ENCODE measurements at places on chromosomes 7 and 10.

DNA sequence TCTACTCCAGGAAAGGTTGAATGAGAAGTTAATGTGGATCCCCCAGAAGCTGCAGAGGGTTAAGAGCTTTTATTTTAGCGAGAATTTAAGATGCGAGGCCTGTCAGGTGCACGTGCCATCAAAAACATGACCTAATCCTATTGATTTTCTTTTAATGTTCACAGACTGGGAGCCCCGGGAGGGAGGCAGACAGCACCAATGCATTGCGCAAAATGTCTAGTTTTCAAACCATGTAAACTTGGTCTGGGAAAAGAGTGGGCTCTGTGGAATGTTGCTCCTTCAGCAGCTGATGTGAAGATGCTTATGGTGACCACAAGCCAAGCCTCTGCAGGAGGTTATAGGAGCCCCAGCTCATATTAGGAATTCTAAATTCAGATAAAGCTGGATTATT is 172.0 kb upstream of the ITGB1 start:
- no peak for DNase-seq

DNA sequence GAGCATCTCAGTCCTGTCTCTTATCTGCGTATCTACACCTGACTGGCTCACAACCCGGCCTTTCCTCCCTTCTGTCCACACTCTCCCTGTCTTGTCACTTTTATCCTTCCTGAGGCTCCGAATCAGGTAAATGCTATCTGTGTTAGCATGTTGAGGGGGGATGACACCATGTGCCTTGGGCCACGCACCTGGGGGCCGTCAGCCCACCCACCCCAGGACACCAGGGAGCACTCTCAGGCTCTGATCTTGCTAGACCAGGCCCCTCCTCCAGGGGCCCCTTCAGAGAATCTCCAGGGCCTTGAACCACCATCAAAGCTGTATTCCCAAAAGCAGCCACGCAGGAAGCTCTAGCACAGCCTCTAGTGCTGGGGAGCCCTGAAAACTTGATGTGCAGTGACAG is 278.7 kb upstream of the SHH start:
- DNase-seq, result no peak

DNA sequence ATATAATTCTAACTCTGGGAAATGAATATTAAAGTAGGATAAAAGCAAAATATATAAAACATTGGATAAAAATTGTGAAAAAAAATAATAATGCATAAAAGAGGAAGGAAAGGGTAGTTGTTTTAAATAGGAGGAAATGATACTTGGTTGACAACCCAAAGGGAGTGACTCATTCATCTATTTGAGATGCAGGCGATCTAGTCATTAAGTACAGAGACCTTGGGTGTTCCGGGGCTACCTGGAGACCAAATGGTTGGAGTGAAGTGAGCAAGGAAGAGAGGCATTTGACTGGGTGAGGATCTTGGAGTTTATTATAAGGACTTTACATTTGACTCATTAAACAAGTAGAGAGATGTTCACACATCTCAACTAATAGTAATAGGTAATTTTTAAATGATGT is 111.0 kb downstream of the LRRTM3 start:
- no peak for DNase-seq

DNA sequence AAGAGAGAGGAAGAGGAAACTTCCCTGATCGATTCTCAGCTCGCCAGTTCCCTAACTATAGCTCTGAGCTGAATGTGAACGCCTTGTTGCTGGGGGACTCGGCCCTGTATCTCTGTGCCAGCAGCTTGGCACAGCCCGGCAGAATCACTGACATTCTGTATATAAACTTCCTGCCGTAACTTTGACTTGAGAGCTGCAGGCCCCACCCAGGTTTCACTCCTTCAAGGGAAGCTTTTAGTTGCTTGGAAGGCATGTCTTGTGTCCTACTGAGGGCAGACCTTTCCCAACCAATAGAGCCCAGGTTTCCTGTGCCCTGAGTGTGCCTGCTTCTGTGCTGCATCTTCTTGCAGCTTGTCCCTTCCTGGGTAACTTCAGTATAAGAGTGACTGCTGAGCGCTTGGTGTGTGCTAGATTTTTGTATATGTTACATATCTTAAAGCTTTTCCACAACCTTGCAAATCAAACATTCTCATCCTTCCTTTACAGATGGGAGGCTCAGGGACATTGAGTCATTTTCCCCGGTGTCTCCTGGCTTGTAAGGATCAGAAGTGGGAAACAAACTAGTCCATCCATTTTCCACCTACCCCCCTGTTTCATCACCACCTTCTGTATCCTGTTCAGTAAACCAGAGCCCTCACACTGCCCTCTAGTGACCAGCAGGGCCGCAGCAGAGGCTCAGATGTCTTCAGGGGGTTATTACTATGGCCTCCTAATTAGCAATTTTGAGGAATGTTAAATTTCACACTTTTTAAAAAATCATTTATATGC is 225.2 kb upstream of the PRSS58 start:
- no peak for DNase-seq

- DNase-seq, result no peak
Measured at GRCh38 chr10:132210766-132211165, 24.0 kb downstream of the DPYSL4 start.

DNA sequence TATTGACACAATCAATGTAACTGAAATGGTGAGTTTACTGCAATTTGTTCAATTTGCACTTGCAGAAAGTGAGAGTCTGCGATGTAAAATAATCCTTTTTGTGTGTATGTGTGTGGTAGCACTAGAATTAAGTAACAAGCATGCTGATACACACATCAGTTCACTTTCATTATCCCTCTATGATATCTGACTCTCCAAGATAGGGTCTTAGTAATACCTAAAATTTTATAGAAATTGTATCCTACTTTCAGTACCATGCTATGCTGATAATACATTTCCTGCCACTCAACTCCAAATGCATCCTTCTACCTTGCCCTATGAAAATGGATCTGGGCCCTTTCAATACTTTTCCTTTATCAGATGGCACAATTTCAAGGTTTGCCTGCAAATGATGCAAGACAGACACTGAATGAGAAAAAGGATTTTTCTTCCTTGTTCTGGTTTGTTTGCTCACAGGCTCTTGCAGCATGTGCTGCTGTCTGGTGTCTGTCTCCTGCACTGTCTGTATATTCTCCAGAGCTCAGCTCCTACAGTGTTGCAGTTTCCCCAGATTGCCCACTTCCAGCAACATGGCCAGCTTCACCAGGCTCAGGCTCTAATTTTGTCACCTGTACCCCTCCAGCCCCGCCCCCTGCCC is 297.9 kb upstream of the HGF start:
- no peak for DNase-seq

- DNase-seq, result no peak
Measured at GRCh38 chr7:131231381-131232220, 96.1 kb upstream of the MKLN1 start.

DNA sequence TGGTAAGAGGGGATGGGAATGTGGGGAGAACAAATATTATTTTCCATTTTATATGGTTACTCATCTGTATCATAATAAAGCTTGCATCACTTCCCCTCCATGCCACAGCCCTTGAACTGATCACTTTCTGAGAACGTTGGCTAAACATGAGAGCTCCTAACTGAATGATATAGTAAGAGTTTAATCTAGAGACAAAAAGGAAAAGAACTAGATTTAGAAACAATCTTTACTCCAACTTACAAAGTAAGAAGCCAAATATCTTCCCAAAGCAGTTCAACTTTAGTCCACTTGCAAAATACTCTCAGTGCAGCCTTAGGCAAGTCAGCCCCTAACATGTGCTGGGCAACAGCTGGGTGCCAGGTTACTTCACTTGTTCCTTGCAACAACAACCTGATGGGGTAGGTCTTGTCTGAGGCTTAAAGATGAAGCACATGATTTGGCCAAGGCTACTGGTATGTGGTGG is 20.3 kb downstream of the SMURF1 start:
- DNase-seq, result no peak

DNA sequence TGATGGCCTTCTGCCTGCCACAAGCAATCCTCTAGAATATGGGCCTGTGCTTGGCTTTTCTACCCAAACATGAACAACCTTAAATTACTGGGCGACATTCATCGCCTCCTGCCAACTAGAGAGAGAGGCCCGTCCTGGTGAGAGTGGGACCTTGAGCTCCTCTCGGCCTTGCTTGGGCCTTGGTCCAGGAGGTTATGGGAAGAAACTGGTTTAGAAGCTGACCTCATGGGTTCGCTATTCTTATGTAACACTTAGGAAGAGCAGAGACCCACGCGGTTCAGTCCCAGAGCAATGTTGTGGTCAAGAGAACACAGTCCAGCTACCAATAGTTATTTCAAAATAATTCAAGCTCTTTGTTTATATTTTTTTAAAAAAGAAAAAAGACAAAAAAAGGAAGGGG is 176.3 kb upstream of the ZNF32 start:
- DNase-seq, result no peak

- no peak for DNase-seq
Measured at GRCh38 chr7:136942994-136943393, 74.5 kb downstream of the CHRM2 start.

GRCh38 chr7:151884312-151885201 is 7.6 kb upstream of the PRKAG2 start:
- DNase-seq, result no peak

GRCh38 chr10:72557362-72557761 is 68.5 kb downstream of the MICU1 start:
- no peak for DNase-seq

DNA sequence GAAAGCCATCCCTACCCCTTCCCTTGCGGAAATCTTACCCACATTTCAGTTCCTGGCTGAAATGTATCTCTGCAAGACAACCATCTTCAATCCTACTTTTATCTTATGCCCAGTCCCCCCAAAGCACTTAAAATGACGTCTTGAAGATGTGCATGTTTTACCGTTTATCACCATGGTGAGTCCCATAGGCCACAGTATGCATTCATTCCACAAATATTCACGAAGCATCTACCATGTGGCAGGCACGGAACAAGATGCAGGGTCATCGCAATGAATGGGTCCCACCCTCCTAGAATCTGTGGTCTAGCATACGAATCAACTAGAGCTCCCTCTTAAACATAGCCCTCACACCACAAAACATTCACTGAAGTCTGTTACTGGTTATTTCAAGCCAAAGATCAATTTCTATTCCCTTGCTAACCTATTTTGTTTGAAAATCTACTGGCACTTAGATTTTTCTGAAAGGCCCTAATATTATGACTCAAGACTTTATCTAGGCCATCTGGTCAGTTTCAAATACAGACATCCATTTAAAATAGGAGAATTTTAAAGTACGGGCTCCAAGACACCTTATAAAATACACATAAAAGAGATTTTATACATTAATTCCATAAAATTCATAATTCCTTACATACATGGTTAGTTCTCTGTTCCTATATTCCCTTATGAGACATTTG is 99.4 kb downstream of the PARD3 start:
- no peak for DNase-seq

All from left lung (tissue), 14 donors.